ENCODE measurements at places on chromosomes 6 and 20.

DNA sequence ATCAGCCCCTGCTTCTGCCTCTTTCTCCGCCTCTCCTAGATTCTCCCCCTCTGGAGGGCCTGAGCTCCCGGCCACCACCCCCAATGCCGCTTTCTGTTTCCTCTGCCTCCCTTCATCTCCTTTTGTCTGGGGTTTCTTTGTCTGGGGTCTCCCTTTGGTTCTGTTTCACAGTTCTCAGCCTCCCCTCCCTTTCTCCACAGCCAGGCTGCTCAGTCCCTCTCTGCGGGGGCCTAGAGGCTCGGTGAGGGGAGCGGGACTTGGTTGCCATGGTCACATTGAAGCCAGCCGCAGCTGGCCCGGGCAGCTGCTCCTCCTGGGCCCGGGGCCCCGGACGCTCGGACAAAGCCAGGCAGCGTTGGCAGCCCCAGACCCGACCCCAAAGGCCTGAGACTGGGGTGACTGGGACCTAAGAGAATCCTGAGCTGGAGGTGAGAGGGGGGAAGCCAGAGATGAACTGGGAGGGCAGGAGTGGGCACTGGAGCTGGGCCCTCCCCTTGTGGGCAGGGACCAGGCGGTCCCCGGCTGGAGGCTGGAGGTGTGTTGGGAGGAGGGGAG lies 3.5 kb upstream of the DDR1 start:
- DNase-seq = no peak

GRCh38 chr6:116210750-116211425 lies 43.0 kb downstream of the TSPYL4 start:
- no peak for DNase-seq

DNA sequence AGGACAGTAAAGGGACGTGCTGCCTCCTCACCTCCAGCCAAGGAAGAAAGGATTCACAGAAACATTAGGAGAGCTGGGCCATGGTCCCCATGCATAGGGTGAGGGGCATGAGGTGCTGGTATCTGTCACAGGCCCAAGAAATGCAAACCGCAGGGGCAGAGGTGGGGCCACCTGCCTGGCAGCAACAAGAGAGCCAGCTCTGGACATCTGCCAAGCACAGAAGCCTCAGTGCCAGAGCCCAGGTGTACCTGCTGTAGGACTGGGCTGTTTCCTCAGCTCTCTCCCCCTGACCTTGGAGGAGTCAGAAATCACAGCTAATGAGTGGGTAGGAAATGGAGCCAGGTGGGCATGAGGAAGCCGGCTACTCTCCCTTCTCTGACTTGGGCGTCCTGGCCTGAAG lies 45.3 kb downstream of the SLC2A12 start:
- DNase-seq = no peak

DNA sequence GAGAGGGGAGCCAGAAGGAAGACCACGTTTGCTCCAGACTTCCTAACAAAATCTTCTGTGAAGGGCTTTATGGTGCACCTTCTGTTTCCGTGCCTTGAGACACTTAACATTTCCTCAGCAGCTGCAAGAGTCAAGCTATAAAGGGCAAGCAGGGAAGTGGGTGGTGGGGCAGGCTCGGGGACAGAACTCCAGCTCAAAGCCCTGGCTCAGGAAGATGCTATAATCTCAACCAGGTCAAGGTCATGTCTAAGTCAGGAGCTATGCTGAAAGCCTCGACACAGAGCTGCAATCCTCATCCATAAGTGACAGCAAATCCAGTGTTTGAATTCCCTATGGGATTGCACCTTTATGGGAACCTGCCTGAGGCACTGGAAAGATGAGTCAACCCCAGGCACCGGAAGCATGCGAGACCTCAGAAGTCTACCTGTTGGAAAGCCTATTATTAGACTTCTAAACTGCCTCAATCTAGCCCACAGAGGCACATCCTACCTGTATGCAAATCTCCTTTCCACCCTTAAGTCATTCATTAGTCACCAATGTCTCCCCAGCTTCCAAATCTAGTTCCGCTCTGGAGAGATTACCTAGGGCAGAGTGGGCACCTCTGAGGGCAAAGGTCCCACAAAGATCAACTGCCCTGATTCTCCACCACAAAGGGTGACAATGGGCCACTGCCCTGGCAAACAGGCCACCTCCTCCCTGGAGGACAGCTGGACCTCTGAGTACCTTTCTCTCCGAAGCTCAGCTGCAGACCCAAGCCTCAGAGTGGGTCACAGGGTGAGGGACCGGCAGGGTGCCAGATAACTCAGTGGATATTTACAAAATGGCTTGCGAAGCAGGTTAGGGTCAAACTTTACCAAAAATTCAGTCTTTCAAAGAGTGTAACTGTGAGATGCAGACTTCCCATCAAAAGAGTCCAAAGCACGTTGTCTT lies 287.0 kb downstream of the CDC5L start:
- no peak for DNase-seq

DNA sequence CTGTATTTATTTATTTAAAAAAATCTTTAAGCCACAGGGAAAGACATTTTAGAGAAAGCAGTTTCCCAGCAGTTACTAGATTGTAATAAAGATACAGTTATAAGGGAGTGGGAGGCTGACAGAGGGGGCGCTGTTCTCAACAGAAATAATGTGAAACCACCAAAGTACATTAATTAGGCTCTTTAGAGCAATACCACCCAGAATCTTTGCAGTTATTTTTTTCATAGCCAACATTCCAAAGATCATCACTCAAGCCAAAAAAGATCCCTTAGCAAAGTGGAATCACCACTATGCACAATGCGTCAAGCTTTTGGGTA lies 331.3 kb upstream of the DEFB112 start:
- DNase-seq = no peak

DNA sequence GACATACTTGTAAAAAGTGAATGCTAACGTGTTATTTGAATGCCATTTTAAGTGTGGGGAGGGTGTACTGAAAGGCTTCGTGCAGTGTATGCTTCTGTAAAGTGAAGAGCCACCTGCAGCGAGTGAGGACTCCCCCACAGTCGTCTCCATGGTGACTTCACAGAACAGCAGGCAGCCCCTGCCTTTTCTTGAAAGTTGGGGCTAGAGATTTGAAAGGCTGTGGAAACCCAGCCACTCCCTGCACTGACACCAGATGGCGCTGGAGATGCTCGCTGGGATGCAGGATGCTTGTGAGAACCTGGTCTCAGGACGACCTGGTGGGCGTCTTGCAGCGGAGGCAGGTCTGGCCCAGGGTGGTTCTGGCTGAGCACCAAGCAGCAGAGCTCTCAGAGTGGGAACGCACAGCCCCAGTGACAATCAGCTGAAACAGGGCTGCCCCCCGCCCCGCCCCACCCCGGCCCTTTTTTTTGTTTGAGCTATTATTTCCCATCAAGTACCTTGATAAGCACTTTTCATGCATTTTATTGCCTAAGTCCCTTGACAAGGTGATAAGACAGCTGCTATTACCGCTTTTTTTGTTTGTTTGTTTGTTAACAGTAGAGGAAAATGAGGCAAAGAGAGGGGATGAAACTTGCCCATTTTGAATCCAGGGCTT lies 150.3 kb downstream of the SYCP2 start:
- DNase-seq = peak; percentile 5

DNA sequence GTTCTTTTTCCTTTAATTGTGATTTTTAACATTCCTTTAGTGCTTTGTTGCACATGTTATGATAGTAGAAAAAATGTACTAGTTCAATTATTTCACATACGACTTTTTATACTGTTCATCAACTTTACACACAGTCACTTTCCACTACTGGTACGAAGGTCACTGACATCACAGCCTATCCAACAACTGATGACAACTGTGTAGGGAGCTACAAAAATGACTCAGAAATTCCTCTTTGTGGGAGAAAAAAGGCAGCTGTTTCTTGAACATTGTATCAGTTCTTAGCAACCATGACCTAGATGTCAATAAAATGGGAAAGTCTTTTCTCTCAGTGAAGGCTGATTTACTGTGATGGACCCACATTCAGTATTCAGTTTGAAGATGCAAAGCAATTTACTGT lies 7.0 kb upstream of the ID4 start:
- no peak for DNase-seq

GRCh38 chr6:155247618-155248007 lies 16.2 kb upstream of the CLDN20 start:
- no peak for DNase-seq

DNA sequence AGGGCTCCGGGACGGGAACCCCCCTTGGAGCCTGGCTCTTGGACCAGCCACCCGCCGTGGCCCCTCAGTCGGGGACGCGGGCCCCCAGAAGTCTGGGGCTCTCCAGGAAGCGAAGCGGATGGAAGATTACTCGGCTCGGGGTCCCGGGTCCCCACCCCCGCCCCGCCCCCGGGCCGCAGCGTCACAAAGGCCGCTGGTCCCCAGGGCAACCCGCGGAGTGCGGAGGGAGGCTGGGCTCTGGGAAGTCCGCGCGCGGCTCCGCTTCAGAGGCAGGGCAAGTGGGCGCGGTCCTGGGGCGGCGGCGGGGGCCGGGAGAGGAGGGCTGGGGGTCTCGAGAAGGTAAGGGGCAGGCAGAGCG lies at the start of gene FNDC11:
Gene FNDC11 (plus strand): TSS at position 227 of the 358 bp plus-strand sequence. CDS start 1,505 bp downstream, outside the sequence.
- DNase-seq = peak; percentile 27

GRCh38 chr6:109372130-109372529 lies 10.1 kb downstream of the CD164 start:
- no peak for DNase-seq

GRCh38 chr6:30060606-30061091 lies 416 bp upstream of the POLR1H start:
- DNase-seq = no peak

DNA sequence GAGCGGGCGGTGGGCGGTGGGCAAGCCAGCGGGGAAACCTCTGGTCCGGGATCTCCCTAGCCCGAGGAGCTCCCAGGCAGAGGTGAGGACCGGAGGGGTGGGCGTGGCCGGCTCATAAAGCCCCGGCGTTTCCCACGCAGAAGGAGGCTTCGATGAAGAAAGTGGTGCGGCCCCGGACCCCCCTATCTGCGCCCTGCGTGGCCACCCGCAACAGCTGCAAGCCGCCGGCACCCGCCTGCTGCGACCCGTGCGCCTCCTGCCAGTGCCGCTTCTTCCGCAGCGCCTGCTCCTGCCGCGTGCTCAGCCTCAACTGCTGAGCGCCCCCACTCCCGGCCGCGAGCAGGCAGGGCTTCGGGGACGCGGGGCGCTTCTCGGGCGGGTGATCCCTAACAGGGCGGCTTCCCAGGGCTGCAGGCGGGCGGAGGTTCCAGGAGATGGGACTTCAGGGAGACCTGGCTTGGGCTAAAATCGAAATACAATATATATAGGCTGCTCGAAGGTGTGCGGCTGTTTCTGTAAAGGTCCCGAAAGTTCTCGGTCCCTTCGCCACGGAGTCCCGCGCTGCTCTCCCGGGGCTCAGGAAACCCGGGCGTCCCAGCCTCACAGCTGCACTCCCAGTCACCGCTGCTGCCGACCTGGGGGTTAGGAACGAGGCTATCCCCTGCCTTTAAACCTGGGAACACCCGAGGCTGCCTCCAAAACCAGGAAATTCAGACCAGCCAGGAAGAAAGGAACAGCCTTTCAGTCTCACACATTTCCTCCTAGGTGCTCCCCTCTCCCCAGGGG lies 27.8 kb downstream of the ASIP start:
- DNase-seq = peak; percentile 4

- no peak for DNase-seq
Observed at GRCh38 chr20:37473249-37474000, 47.6 kb upstream of the NNAT start.

DNA sequence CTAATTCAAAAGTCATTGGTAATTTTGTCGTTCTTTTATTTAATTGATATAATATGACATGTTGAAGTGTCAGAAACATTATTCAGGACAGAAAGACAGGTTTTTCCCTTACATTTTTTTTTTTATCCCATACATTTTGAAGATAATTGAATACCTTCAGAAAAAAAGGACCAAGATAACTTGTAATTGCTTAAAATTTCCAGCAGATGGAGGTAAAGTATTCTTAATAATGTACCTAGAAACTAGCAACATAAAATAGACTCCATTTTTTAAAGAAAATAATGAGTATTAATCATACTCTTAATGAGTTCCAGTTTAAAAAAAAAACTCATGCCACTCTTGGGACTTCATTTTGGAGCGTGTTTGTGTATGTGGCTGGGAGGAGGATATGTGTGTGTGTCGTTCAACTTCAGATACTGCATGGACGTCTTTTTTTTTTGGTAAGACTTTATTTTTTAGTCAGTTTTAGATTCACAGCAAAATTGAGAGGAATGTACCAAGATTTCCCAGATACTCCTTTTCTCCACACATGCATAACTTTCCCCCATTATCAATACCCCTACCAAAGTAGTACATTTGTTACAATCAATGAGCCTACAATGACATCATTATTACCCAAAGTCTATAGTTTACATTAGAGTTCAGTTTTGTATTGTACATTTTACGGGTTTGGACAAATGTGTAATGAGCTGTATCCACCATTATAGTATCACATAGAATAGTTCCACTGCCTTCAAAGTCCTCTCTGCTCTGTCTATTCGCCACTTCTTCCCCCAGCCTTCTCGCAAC lies 79.4 kb downstream of the ROS1 start:
- DNase-seq = peak; percentile 33

GRCh38 chr6:148037496-148037895 lies 305.1 kb upstream of the SASH1 start:
- DNase-seq = no peak

DNA sequence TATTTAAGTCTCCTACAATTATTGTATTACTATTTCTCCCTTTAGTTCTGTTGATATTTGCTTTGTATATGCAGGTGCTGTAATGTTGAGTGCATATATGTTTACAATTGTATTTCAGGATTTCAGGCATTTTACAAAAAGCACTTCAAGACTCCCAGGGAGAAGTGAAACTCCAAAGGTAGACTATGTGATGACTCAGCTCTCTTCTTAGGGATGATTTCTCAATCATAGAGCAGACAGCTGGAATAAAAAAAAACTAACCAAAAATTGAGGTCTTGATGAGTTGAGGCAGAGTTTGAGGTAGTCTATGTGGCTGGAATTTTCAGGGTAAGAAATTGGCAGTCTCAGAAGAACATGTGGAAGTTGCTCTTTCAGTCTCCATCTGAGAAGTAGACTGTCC lies 786.1 kb downstream of the TFAP2A start:
- DNase-seq = no peak

GRCh38 chr6:95203153-95203754 lies 374.1 kb upstream of the MANEA start:
- peak; percentile 8 for DNase-seq

DNA sequence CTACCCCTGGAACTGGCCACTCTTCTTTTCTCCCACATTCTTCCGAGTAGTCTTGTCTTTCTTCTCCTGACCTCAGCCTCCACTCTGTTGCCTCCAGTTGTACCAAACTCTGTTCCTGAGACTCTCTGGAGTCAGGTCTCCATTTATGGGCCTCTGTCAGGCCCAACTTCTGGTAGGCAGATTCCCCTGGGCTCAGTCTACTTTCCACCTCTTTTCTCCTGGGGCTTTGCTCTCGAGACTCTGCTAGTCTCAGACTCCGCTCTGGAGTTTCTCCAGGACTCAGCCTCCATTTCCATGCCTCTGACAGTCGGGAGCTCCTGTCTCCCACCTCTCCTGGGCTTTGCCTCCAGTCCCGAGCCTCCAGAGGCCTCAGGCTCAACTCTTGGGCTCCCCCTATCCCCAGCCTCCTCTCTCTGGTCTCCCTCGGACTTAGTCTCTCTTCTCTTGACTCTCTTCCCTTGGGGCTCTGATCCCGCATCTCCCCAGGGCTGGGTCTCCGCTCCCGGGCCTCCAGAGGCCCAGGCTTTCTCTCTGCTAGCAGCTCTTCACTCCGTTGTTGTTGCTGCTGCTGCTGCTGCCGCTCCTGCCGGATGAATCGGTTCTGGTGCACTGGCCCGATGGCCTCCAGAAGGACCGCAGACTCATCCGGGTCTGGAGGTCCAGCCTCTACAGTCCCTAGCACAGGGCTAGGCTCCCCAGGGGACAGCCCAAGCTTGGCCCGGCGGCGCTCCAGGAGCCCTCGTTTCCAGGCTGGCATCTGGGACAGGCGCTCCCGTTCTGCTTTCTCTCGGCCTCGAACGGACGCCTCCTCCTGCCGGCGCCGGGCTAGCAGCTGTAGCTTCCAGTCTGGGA lies 1.1 kb downstream of the PPP1R18 start:
- no peak for DNase-seq

- no peak for DNase-seq
Observed at GRCh38 chr6:159130846-159131245, 38.4 kb upstream of the FNDC1 start.

All from CD4-positive, alpha-beta T cell treated with Interleukin-2 at 100 ng/mL for 4 hours (primary cell).